ENCODE measurements at places on chromosomes 2 and 18.

GRCh38 chr2:73704285-73704684, 32.9 kb downstream of the TPRKB start:
- DNase-seq = no peak

DNA sequence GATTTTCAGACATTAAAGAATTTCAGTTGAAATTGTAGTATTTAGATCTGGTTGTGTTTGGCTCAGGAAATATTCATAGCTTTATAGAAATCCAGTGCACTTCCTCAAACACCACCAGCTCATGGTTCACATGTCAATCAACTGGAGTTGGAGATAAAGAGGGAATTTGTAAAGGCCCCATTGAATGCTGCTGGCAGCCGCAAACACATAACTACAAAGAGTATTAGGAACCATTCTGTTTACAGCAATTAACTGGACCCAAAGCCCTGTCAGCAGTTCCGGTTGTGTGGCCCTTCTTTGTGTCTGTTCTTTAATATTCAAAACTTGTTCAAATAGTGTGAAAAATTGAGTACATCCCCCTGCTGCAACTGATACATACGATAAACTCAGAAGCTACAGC, 107.4 kb upstream of the LRRTM4 start:
- DNase-seq = no peak

- no peak for DNase-seq
These were observed 124.2 kb upstream of the ITGB6 start for GRCh38 chr2:160324161-160324800.

DNA sequence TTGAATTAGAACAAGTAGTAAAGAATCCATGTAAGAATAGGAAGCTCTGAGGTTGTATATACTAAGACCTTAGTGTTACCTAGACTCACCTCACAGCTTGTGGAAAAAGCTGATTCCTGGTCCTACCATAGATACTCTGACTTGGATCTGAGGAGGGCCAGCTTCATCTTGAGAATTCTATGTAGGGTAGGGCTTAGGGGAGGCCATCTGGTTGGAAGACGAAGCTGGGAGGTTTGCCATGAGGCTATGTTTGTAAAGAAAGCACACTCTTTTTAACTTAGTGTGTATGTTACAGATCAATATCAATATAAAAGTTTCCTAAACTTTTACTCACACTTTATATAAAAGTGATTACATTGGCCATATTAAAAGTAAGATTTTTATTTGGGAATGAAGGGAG, 77.1 kb upstream of the GALNT5 start:
- no peak for DNase-seq

- DNase-seq = no peak
These were observed 33.7 kb upstream of the BZW1 start for GRCh38 chr2:200778038-200778437.

DNA sequence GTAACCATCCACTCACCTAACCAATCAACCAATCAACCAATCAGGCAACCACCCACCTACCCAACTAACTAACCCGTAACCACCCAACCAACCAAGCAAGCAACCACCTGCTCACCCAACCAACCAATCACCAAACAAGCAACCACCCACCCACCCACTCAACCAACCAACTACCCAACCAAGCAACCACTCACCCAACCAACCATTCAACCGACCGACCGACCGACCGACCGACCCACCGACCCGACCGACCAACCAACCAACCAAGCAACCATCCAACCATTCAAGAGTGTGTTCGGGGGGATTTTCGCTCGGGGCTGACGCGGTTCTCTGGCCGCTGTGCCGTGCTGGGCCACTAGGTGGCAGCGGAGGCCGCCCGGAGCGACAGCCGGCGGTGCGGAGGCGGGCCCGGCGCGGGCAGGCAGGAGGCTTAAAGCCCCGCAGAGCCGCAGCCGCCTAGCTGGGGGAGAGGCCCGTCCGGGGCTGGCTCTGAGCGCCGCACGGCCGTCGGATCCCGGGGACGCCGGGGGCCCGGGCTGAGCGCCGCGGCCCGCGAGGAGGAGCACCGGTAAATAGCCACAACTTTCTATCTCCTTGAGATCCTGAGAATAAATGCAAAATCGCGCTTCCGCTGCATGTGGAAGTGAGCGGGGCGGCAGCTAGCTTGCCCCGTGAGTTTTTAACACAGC, at the start of gene MC5R:
Gene MC5R (plus strand): TSS at position 443 of the 689 bp plus-strand sequence. CDS start 1,617 bp downstream, outside the sequence.
- peak; percentile 27 for DNase-seq

GRCh38 chr2:53740170-53740569, 27.4 kb upstream of the CHAC2 start:
- no peak for DNase-seq

DNA sequence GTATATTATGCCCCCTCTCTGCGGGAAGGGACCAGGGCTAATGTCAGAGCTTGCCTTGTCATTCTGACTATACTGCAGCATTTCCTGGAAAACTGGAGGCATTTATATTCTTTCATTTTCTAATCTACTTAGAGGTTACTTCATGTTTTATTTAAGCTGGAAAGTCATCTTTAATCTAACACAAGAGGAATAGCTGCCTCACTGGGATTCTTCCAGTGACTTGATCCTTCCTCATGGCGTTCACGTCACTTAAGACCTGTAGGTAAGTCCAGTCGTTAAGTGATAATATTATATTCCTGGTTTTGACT, 727.6 kb upstream of the DDX18 start:
- DNase-seq = no peak

- DNase-seq = no peak
These were observed 45.2 kb upstream of the MYO1B start for GRCh38 chr2:191199929-191200512.

GRCh38 chr2:60337142-60337497, 216.3 kb downstream of the BCL11A start:
- DNase-seq = no peak

GRCh38 chr2:152354069-152354755, 19.2 kb downstream of the FMNL2 start:
- no peak for DNase-seq

DNA sequence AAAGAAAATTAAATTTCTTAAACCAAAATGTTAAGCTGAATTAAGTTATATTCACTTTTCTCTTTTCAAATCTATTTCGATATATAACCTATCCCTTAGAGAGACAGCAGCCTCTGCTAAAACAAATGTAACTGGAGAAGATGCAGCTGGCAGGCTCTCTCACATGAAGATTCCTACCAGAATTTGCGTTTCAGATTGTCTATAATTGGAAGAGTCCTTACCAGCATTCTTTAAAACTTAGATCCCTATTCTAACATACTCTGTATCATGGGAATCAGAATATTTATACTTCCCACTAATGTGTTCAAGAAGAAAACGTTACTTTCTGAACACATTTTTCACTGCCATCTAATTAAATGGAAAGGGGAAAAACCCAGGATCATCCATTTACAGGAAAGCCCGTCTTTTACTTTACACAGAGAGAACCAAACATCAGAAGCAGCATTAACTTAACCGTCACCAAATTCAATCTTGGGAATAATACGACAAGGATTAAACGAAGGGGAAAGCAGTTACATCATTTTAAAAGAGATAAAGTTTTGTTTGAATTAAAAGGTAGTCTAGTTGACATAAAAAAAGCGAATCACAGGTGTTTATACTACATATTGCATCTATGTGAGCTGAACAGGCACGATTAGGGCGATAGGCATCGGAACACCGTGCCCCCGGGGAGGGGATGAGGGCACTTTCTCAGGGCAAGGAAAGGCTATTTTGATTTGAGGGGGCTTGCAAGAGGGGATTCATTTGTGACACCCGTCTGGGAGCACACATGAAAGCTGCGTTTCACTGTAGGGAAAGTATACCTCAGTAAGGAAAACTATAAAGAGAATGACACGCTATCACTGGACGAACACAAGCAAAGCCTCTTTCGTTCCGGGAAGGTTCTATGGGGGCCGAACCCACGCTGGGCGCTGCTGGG, 1.3 kb downstream of the PTPN2 start:
- no peak for DNase-seq

DNA sequence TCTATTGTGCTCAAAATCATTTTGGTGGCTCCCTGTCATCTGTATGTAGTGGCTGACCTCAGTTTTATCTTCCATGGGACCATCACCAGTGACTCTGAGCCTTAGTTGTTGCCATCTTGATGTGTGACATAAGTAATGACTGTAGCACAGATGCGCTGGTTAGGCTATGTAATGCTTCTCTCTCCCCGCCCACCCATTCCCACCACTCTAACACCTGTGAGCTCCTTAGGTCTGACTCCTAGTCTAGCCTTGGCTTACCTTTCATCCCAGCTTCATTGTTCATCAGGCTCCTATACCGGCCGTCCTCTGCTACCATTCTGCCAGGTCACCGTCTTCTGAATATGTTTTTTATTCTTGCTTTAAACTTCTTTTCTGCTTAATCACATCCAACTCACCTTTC, 17.2 kb downstream of the MYO1B start:
- DNase-seq = no peak

DNA sequence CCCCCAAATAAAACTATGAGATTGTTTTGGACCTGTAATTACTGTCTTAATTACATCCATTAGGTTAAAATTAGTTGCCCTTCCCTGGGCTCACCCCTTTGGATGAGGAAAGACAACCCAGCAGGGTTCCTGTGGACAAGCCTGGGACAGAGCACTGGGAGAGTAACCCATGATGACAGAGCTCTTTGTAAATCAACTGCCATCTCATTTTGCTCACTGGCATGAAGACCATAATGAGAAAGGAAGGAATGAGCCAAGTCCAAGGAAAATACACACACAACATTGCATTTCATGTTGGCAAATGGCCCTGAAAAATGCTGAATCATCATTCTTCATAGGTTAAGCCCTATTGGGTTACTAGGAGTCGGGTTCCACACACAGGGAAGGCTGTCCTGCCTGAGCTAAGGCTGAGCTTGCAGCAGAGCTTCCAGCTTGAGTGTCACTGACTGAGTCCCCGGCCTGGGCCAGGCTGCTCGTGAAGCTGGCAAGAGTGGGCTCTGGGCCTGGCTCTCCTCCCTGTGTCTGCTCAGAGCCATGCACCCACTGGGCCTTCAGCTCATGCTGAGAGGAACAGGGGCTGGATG, 94.1 kb upstream of the ACAA2 start:
- DNase-seq = no peak

DNA sequence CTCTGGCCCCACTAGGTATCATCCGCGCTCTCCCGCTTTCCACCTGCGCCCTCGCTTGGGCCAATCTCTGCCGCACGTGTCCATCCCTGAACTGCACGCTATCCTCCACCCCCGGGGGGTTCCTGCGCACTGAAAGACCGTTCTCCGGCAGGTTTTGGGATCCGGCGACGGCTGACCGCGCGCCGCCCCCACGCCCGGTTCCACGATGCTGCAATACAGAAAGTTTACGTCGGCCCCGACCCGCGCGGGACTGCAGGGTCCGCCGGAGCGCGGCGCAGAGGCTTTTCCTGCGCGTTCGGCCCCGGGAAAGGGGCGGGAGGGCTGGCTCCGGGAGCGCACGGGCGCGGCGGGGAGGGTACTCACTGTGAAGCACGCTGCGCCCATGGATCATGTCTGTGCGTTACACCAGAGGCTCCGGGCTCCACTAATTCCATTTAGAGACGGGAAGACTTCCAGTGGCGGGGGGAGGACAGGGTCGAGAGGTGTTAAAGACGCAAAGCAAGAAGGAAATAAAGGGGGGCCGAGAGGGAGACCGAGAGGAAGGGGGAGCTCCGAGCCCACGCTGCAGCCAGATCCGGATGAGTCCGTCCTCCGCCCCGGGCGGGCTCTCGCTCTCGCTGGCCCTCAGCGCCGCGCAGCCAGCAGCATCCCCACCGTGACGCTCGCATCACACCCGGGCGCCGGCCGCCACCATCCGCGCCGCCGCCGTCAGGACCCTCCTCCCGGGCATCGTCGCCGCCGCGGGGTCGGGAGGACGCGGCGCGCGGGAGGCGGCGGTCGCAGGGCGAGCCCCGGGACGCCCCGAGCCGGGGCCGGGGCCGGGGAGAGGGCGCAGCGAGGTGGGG, 664 bp downstream of the NETO1 start:
- no peak for DNase-seq

DNA sequence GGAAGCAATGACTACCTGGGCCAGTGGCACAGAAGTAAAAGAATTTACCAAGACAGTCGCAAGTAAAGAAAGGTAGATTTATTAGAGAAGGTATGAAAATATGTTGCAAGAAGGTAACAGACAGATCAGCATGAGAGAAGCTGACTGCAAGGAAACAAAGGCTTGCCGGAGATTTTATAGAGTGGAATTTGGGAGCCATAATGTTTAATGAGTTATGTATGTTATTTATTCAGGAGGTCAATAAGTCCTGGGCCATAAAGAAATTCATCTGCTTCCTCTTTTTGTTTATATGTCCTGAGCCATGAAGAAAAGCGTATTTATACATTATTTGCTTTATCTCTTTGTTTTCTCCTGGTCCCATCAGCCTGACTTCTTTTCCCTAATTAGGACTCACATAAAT, 423.6 kb downstream of the PTH2R start:
- no peak for DNase-seq

- DNase-seq = no peak
These were observed 90.7 kb downstream of the CRIM1 start for GRCh38 chr2:36446294-36446693.
